Activated CD8-positive, alpha-beta memory T cell treated with anti-CD3 and anti-CD28 coated beads, Interleukin-2, amount 50 U/mL, for 48 hours (primary cell): ENCODE measurements at places on chromosomes 13 and 19.

DNA sequence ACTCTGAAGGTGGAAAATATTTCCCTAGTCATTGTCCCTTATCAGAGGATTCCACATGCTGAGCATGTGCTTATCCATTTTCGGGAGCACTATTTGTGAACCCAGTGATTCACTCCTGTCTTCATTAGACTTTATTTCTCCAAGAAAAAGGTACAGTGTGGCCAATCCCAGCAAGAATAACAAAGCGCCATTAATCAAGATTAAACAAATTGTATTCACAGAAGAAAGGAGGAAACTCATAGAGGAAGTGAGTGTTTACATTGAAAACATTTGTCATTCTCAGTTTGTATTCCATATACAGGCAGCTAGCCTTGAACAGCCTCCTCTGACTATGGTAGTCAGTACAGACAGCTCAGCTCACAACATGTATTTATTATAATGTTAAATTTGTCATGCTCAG, 1669.9 kb upstream of the SPRY2 start:
- DNase-seq: no peak

- DNase-seq: no peak
Observed at GRCh38 chr13:44052780-44053184, 173.1 kb downstream of the LACC1 start.

DNA sequence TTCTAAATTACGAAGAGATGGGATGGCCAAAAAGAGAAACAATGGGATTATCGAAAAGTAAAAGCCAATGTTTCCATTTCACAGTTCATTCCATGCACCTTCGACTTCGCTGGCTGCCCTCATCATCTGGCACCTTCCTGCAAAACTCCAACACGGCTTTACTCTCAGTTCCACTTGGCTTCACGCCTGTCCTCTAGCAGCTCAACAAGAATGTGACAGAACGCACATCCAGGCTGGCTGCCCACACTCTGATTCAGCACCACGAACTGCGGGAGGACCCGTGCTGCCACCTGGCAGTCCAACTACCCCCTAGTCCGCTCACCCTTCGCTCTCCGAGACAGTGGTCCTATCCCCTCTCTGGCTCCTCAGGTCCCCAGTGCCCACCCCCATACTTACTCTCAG, 11.7 kb downstream of the ATP7B start:
- no peak for DNase-seq

- DNase-seq: no peak
Observed at GRCh38 chr13:46855664-46856063, 41.2 kb downstream of the HTR2A start.

- DNase-seq: no peak
Observed at GRCh38 chr13:111043575-111043982, 71.5 kb upstream of the ARHGEF7 start.

DNA sequence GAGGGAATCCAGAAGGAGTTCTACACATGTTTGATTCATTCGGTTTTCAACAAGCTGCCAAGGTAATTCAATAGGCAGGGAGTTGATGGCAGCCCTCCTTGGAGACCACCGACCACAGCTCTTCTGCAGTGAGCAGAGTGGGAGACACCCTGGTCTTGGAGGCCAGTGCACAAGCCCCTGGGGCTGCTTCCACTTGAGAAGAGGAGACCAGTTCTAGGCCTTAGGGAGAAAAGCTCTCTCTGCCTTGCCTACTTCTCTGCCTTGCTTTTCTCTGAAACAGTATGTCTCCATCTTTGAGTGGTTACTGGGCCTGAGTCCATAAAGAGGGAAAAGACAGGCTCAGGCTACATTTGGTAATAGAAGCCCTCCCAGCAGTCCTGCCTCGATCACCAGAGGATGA, 671.9 kb downstream of the UQCRFS1 start:
- no peak for DNase-seq

GRCh38 chr19:46365561-46365960, 18.7 kb downstream of the PPP5C start:
- no peak for DNase-seq

GRCh38 chr19:44846455-44847143, 502 bp downstream of the NECTIN2 start:
- no peak for DNase-seq

DNA sequence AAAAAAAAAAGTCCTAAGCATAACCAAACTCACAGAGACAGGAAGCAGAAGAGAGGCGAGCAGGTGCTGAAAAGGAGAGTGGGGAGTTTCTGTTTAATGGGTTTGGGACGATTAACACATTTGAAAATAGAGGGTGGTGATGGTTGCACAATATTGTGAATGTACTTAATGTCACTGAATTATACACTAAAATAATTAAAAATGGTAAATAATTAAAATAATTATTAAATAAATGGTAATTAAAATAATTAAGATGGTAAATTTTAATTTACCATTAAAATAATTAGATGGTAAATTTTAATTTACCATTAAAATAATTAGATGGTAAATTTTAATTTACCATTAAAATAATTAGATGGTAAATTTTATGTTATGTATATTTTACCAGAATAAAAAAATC, 74.8 kb upstream of the XPO4 start:
- no peak for DNase-seq

DNA sequence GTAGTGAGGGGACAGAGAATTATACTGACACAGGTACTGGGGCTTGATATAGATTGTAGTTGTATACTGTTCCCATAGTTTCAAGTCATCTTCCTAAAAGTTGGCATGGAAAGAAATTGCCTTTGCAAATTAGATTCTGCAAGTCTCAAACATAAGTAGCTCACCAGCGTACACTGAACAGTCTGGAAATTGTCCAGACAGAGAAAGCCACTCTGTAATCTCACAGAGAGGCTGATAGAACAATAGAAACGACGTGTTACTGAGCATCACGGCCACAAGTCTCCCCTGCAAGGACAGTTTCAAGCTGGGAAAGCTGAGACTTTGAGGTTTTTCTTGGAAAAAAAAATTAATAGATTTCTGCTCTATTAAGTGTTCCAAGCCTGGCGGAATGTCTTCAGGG, 228.6 kb downstream of the DNAJC15 start:
- no peak for DNase-seq

GRCh38 chr19:46221981-46222610, 7.4 kb upstream of the IGFL1 start:
- DNase-seq: no peak

DNA sequence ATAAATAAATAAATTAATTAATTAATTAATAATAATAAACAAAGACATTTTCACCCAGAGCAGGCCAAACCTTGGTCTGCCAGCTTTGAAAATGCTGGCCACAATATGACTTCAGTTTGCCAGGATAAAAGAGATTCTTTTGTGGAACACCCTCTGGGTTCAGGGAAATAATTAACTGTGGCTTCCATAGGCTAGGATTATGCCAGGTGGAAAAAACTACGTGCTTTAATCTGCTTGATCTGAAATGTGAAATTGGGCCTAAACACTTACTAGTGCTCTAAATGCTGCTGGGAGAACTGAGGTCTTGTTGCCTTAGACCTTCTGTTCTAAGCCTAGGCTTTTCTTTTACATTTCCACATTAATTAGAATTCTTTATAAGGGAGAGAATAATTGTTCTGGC, 650.0 kb downstream of the DIAPH3 start:
- no peak for DNase-seq

- no peak for DNase-seq
Observed at GRCh38 chr19:42248270-42249148, 6.1 kb upstream of the GSK3A start.
